ENCODE measurements at places on chromosomes 16 and 17.

GRCh38 chr17:49822829-49823228, 25.0 kb downstream of the TAC4 start:
- no peak for DNase-seq

GRCh38 chr16:55499951-55500529, 8.8 kb upstream of the LPCAT2 start:
- DNase-seq: no peak

GRCh38 chr17:51000835-51001638, 119.6 kb downstream of the SPAG9 start:
- no peak for DNase-seq

- no peak for DNase-seq
Measured at GRCh38 chr17:46868689-46869187, 17.4 kb downstream of the WNT9B start.

GRCh38 chr17:73324711-73325526, 13.1 kb upstream of the CDC42EP4 start:
- DNase-seq: no peak

DNA sequence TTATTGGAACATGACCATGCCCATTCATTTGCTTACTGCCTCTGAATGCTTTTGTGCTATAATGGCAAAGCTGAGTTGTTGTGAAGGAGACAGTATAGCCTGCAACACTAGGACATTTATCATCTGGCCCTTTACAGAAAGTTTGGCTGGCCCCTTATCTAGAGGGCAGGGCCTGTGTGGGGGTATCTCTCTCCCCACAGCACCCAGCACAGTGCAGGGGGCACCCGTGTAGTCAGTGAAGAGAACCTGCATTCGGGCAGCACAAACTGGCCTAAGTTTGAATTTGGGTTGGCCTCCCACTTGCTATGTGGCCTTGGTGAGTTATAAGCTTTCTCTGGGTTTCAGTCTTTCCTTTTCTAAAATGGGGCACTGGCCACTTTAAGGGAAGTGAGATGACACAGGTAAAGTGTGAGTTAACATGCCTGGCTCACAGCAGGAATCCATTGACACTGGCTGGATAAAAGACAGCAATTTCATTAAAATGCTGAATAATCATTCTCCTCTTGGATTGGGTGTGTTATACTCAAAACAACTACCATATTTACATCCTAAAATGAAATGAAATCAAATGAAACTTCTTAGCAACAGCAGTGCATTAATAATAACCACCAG, 12.1 kb downstream of the UBE2O start:
- no peak for DNase-seq

- DNase-seq: no peak
Measured at GRCh38 chr17:7043182-7043496, 753 bp downstream of the SLC16A11 start.

GRCh38 chr17:29571883-29572681, 3.6 kb downstream of the TP53I13 start:
- DNase-seq: peak; percentile 49

- no peak for DNase-seq
Measured at GRCh38 chr17:9144502-9145249, 123.4 kb downstream of the NTN1 start.

DNA sequence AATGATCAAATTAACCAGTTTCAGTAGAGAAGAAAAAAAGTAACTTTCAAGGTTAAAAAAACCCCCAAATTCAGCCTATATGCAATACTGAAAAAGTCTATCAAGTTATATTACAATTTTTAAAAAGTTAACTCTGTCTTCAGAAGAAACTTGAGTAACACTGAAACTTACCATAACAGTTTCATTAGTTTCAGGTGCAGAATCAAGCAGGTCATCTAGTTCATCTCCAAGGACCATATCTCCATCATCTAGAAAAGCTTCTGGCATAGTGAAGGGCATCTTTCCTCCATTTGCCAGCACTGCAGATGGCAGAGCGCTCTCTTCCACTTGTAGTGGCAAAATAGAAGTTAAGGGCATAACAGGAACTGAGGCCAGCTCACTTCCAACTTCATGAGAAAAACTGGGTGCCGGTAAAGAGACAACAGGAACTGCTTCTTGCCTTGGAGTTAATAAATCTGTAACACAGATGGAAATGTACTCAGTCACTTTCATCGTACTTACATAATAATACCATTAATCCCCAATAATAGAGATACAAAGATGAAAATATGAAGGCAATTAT, 22.9 kb downstream of the ZC3H7A start:
- no peak for DNase-seq

- DNase-seq: peak; percentile 40
Measured at GRCh38 chr17:77914385-77915254, 43.9 kb upstream of the TNRC6C start.

DNA sequence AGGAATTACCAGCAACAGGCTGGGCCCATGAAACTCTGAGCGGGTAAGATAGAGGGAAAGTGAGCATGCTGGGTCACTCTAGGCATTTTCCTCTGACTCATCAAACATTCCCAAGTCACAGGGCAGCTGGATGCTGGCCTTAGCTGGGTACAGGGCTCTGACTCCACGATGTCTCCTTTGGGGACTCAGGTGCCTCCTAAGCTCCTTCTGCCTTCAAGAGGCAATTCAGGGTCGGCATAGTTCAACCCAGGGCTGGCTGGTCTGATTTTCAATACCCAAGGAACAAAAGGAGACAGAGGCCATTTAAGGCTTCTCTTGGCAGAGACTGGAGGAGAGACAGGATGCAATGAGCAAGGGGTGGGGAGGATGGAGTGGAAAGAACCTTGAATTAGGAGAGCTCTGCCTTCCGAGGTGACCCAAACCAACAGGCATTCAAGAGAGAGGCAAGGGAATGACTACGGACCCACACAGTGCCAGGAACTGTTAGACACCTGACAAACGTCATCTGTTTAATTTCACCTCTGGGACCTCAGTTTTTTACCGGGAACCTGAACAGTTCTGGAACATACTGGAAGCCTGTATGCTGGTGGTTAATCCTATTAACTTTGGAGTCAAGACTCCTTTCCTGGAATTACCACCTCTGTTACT, 910 bp downstream of the WBP2 start:
- peak; percentile 58 for DNase-seq

DNA sequence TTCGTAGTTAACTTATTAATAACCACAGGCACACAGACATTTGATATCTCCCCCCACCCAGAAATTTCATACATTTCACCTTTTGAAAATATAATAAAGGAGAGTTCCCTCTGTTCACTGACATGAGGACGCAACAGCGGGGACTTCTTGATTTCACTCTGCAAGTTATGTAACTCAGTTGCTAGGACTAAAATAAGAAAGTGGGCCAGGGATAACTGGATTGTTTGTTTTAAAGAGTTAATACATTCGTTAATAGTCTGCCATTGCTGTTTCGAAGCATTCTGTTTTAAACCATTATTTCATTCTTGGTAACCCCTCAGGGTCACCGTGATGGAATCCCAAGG, 1.2 kb downstream of the RHOT1 start:
- DNase-seq: no peak

GRCh38 chr16:55035029-55035428, 104.4 kb downstream of the IRX5 start:
- peak; percentile 67 for DNase-seq

GRCh38 chr17:29401258-29401657, 11.1 kb downstream of the TAOK1 start:
- no peak for DNase-seq

GRCh38 chr17:66307257-66307656, 4.8 kb downstream of the PRKCA start:
- no peak for DNase-seq

DNA sequence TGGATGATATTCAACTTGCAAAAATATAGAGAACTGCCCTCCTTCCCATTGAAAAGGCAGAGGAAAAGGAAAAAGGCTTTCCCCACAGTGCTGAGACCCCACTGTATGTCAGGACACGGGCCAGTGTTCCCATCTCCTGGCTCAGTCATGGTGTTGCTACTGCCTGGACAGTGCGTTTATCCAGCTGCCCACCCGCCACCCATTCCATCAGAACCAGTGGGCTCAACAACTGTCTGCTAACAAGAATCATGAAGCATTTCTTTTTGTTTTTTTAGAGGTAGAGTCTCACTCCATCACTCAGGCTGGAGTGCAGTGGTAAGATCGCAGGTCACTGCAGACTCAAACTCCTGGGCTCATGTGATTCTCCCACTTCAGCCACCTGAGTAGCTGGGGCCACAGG, 11.3 kb downstream of the FBXO31 start:
- DNase-seq: no peak

DNA sequence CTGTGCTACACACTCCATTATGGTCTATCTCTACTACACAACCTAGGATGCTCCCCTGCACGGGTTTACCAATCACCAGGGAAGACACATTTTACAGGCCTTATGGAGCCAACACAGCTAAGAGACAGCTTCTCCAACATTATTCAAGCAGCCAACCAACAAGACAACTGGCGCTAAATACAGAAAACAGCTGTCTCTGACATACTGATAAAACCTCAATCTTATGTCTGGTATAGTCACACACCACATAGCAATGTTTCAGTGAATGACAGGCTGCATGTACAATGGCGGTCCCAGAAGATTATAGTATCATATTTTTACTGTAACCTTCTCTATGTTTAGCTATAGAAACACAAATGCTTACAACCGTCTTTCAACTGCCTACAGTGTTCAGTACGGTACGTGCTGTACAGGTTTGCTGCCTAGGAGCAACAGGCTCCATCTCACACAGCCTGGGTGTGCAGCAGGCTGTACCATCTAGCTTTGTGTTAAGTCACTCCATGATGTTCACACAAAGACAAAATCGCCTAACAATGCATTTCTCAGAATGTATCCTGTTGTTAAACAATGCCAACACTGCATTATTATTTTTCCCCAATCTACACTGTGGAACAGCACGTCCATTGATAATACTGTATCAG, 10.9 kb downstream of the USP22 start:
- DNase-seq: no peak
